ENCODE measurements at places on chromosomes 3 and 15.

DNA sequence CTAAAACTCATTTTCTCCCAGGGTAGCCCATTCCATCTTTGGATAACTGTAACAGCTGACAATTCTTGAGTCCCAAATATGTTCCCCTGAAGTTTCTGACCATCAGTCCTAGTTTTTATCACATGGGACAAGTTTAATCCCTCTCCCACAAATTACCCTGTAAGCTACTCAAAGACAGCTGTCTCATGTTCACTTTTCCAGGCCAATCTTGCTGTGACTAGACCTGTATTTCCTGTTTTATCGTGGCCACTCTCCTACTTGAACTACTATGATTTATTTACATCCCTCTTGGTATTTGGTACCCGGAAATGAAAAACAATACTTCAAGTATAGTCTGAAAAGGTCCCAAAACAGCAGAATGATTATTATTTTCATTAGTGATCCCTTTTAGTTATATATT, 95.1 kb upstream of the MEX3B start:
- DNase-seq = no peak

- no peak for DNase-seq
Measured at GRCh38 chr3:46471371-46471914, 6.7 kb upstream of the LTF start.

GRCh38 chr3:193782276-193782647, 189.3 kb downstream of the OPA1 start:
- DNase-seq = no peak

DNA sequence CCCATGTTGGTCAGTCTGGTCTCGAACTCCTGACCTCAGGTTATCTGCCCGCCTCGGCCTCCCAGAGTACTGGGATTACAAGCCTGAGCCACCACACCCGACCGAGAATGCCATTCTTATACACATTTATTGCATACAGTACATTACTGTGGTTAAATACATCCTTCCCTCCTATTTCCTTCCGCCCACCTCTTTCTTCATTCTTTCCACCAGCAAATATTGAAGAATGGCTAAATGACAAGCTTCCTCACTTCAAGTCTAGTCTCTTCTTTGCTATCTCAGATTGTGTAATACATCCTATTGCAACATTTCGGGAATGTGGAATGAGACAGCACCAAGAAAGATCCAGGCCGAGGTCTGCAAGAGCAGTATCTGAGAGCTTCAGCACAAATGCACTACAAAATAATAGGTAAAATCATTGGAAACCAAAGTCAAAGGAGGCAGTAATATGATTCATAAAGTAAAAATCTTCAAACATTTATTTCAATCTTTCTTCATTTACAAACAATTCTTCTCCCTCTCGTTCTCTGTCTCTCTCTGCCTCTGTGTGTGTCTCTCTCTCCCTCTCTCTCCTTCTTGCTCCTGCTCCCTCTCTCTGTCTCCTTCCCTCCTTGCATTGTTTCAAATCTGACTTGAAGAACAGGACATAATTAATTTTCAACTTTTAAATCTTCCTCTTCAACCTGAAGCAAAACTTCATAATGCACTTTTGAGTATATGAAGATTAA, 94.7 kb upstream of the TGFBR2 start:
- DNase-seq = peak; percentile 12

- DNase-seq = no peak
Measured at GRCh38 chr3:87354398-87354797, 78.0 kb upstream of the POU1F1 start.

DNA sequence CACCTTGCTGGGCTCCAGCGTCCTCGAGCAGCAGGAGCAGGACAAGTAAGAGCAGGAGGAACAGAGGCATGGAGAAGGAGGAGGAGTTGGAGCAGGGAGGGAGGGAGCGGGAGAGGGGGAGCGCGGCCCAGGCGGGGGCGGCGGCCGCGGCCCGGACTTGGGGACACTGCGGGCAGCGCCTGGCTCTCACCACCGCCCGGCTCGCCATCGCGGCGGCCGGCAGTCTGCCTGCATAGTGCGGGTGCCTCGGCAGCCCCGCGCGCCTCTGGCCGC, 440 bp downstream of the DCBLD2 start:
- DNase-seq = peak; percentile 1

Data from stimulated activated CD4-positive, alpha-beta T cell treated with anti-CD3 and anti-CD28 coated beads, Interleukin-2, amount 100 ng/mL, for 48 hours (primary cell).